ENCODE measurements at places on chromosomes 7 and 10.

DNA sequence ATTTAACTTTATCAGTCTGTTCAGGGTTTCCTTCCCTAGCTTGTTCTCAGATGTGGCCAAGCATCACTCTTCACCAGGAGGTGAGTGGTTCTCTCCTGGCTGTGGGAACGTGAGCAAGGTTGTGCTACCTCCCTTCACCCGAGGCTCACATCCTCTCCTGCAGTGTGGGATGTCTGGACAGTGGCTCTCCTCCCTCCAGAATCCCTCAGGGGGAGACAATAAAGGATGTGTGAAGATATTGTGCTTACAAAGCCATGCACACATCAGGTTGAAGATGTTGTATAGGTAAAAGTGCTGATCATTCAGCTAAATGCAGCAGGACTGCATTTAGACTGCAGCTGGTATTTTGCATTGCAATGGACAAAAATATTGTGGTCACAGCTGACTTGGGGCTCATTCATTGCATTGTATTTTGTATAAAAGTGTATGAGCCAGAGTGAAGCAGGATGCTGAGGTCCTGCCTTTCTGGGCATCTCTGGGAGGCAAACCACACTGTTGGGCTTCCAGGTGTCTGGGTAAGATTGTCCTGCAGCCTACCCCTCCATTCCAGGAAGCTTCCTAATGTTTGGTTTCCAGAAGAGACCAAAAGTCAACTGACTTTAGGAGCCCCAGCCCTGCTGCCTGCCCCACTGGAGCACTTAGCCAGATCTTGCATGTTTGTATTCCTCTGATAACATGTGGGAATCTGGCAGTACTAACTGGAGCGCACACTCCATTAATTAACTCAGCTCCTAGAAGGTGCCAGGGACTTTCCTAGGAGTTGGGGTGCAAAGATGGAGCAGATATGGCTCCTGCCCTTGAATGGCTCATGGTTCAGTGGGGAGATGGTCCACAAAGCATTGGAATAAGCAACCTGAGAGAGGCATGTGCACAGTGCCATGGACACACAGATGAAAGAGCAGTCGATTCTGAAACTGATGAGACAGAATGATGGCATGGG, 292.5 kb upstream of the ZNF32 start:
- DNase-seq = no peak

DNA sequence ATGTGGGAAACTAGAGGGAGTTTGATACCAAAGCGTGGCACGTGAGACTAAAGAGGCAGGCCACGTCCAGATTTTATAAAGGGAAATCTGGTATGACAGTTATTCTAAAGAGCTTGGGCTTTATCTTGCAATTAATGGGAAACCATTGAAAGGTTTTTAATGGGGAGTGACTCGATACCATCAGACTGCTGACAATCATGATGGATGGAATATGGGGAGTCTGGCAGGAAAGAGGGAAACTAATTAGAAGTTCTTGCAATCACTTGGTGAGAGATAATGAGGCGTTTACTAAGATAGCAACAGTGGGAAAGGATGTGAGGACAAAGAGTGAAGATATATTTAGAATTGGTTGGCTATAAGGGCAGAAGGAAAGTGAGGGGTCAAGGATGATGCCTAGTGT, 94.0 kb downstream of the MBL2 start:
- no peak for DNase-seq

DNA sequence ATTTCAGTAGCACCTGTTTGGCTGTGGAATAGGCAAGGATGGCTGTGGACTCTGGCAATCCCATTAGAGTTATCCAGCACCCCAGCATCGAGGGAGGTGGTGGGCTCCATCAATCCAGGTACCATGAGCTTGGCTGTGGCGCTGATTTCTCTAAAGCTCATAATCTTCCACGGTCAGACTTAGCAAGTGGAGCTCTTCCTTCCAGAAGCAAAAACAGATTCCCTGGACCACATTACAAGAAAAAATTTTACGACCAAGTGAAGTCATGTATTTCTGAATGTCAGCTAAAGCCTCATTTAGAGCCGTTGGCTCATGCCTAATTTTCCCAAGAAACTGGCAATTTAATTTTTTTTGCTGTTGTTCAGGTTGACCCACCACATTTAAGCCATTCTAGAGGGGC, 135.1 kb downstream of the CELF2 start:
- DNase-seq = no peak

DNA sequence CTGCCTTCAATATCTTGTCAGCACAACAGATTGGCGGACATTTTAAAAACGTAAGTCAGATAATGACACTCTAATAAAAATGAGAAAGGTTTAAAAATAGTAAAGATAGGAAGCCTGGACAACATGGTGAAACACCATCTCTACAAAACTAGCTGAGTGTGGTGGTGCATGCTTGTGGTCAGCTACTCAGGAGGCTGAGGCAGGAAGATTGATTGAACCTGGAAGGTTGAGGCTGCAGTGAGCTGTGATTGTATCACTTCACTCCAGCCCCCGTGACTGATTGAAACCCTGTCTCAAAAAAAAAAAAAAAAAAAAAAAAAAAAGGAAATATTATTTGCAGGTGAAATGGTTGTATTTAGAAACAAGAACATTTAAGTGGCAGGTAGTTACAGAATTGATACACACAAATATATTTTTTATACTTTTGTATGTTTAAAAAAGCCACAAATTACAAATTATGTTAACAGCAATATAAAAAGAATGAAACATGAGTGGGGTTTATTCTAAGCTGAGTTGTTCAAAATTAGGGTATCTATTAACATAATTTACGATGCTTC, 141.9 kb downstream of the ADK start:
- DNase-seq = no peak
